ENCODE measurements at places on chromosomes 16 and 17. TPM values are rescaled to one million over a fixed set of nuclear protein-coding genes. Genes with fewer than 3 reads are reported as not detected.

GRCh38 chr17:68352041-68352440 is 60.7 kb downstream of the ARSG start:
- H3K4me3 ChIP-seq, result no peak overlapping the region
- no peak for DNase-seq
- no peaks in the 10 kb centered on the region for H3K4me1 ChIP-seq

GRCh38 chr16:75621170-75621477 is 2.0 kb downstream of the ADAT1 start:
- no peak overlapping the region for H3K4me3 ChIP-seq
- no peak for DNase-seq
- no peak overlapping the region for H3K27ac ChIP-seq
- H3K27me3 ChIP-seq, result no peaks in the 10 kb centered on the region
- peaks cover 6% of the 10 kb centered on the region for H3K4me1 ChIP-seq
- H3K36me3 ChIP-seq, result no peaks in the 10 kb centered on the region

- H3K27me3 ChIP-seq, result peaks cover 14% of the 10 kb centered on the region
- DNase-seq, result no peak
- no peak overlapping the region for H3K4me3 ChIP-seq
- no peak overlapping the region for H3K27ac ChIP-seq
- no peaks in the 10 kb centered on the region for H3K4me1 ChIP-seq
Measured at GRCh38 chr17:79137789-79138165, 63.2 kb downstream of the ENGASE start.

- no peak overlapping the region for H3K27ac ChIP-seq
- no peak overlapping the region for H3K4me3 ChIP-seq
- no peak for DNase-seq
Measured at GRCh38 chr16:69595127-69596036, 29.6 kb downstream of the NFAT5 start.

The CAMTA2 gene
- 13.6 TPM for total RNA-seq

DNA sequence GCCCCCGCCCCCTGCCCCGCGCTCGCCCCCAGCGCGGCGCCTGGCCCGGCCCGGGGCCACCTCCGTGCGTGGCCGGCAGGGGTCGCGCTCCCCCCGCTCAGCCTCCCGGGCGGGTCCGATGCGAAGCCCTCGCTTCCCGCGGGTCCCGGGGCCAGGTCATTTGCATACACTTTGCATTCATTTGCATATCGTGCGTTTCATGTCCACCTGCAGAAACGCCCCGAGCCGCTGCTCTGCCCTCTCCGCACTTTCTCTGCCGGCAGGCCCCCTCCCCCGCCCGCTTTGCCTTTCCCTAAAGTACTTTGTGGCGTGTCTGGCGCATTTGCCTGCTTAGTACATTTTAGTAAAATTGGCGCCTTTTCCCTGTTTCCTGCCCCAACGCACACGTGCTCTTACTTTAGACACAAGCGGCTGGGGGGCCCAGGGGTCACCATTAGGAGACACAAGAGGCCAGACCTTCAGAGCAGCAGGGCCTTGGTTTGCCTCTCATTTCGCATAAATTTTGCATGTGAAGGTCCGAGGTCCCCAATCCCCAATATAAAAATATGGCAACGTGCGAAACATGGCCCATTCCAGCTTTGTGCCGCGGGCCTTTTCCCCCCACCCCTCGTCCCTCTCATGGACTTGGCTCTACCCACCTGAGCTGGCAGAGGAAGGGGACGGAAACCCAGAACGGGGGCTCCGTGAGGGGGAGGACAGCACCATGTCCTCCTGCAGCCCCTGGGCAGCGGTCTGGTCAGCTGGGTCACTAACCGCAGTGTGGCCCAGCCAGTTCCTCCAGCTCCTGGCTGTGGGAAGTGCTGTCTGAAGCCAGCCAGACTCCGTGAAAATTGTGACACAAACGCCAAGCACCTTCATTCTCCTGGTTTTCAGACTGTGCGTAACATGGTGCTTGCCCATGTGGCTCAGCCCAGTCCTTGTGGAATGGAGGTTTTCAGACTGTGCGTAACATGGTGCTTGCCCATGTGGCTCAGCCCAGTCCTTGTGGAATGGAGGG is 34.8 kb downstream of the CBFA2T3 start:
- no peak for DNase-seq
- H3K4me3 ChIP-seq, result peak overlapping the region; percentile 66
- H3K27ac ChIP-seq, result peak overlapping the region; percentile 38
- H3K4me1 ChIP-seq, result no peaks in the 10 kb centered on the region
- no peaks in the 10 kb centered on the region for H3K27me3 ChIP-seq
- H3K36me3 ChIP-seq, result no peaks in the 10 kb centered on the region

Measured in prostate gland (tissue), 2 donors.